ENCODE measurements at places on chromosomes 7 and 10. TPM values are rescaled to one million over a fixed set of nuclear protein-coding genes. Genes with fewer than 3 reads are reported as not detected.

Gene RBAK
- total RNA-seq, result 3.7 TPM

Gene NUP205
- total RNA-seq, result 66.2 TPM

Gene TNKS2
- 25.4 TPM for total RNA-seq

Gene ZNF804B
- total RNA-seq, result not detected

Gene CAMK1D
- total RNA-seq, result 1.4 TPM

Gene MYO3A
- total RNA-seq, result not detected

Gene EIF5AL1
- 0.74 TPM for total RNA-seq

Gene KAZALD1
- total RNA-seq, result 0.40 TPM

Gene GSTO2
- 0.30 TPM for total RNA-seq

Gene GIMAP4
- total RNA-seq, result 62.7 TPM

Gene CFAP46
- 0.25 TPM for total RNA-seq

Gene AGAP6
- total RNA-seq, result 2.4 TPM

Gene KCNIP2
- not detected for total RNA-seq

Gene KLF14
- not detected for total RNA-seq

Gene ZNF212
- 3.9 TPM for total RNA-seq
